ENCODE measurements at places on chromosomes 5 and 9. TPM values are rescaled to one million over a fixed set of nuclear protein-coding genes. Genes with fewer than 3 reads are reported as not detected.

DNA sequence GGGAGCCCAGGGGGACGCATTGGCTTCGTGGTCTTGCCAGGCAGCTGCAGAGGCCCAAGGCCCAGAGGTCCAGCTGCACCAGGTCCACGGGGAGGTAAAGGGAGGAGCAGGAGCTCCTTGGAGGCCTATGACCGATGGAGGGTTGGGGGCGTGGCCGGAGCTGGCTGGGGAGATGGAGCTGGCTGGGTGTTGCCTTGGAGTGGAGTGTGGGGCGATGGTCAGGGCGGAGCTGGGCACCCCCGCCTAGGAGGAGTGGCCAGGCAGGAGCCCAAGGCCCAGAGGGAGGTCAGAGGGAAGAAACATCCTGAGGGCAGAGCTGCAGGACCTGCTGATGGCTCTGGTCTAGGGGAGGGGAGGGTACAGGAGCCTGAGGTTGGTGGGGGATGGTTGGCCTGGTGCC is 44.6 kb downstream of the KCNT1 start:
- no peak for DNase-seq

DNA sequence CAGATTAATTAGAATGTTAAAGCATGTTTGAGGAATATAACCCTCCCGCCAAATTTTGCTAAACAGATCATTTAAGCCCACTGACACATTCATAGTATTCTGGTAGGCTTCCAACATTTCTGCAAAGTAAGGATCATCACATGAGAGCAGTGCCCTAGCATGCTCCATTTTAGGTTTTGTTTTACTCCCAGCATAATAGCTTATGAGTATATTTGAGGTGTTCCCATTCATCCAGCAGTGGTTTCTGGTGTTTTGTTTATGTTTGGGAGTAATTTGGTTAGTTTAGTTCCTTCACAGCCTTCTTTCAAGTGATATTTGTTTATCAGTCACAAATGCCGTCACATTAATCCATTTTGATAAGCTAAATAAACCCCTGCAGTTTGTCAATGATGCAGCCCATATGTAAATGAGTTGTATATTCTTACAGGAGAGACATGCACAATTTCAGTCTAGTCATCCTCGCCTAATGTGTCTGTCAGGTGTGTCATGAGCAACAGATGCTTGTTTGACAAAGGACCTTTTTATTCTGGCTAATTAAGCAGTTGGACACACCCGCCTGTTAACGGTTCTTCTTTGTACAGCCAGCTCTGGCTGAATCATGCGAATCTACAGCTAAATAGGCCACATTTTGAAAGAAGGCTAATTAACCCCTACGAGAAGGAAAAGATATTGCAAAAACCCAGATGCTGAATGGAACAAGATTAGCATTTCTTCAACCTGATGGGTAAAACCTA is 124.4 kb downstream of the RFX3 start:
- no peak for DNase-seq

DNA sequence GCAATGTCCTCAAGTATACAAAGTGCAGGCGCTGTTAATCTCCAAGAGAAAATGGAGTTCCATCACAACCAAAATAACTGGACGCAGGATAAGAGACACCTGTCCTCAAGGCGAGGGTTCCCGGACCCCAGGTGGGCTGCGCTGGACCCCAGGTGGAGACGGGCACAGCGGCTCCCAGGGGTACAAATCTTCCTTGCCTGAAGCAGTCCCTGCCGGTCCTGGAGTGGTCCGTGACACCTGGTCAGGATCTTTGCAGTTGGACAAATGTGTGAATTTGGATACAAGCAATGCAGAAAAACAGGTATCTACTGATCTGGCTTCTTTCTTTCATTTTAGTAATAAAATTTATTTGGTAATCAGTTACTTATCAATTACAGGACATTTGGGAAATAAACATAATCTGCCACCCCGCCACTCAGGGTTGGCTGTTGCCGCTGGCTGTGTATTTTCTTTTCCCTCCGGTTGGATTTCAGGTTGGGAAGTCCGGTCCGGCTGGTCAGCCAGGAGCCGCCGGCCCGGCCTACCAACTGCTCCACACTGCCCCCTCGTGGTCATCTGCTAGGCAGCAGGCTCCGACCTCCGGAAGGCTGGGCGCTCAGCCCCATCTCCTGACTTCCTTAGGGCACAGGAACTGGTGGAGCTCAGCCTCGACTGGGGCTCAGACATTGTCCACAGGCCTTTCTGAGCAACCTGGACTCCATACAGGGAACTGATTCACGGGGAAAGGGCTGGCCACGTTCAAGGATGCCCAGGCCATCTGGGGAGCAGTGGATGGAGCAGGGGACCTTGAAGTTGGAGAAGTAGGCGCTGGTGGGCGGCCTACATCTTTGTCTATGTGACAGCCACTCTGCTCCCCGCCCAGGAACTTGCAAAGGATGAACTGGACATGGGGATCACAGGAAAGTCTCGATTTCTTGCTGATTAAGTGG is 43.4 kb downstream of the NXNL2 start:
- DNase-seq, result peak; percentile 87

- no peak for DNase-seq
Observed at GRCh38 chr9:91166796-91167366, 194.8 kb downstream of the AUH start.

- no peak for DNase-seq
Observed at GRCh38 chr5:177403102-177403791, 2.8 kb upstream of the PFN3 start.

GRCh38 chr9:134165357-134166315 is 1.3 kb upstream of the RNU6ATAC start:
- peak; percentile 56 for DNase-seq

GRCh38 chr5:24347158-24347557 is 297.6 kb downstream of the CDH10 start:
- DNase-seq, result no peak

DNA sequence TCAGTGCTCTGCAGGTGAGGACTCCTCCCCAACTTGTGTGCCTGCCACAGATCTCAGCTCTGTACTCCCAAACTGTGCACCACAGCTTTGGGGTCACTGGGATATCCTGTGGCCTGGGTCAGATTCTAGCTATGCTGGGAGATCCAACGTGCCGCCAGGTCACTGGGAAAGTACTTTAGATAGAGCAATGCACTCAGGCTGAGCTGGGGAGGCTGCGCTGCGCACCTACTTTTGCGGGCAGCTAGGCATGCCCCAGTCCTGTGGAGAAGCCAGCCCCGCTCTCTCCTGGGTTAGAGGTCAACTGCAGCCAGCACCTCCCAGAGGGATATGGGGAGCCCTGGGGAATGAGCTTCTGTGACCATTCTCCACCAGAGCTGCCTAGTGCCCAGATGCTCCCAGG is 552.1 kb upstream of the CDH9 start:
- DNase-seq, result no peak

DNA sequence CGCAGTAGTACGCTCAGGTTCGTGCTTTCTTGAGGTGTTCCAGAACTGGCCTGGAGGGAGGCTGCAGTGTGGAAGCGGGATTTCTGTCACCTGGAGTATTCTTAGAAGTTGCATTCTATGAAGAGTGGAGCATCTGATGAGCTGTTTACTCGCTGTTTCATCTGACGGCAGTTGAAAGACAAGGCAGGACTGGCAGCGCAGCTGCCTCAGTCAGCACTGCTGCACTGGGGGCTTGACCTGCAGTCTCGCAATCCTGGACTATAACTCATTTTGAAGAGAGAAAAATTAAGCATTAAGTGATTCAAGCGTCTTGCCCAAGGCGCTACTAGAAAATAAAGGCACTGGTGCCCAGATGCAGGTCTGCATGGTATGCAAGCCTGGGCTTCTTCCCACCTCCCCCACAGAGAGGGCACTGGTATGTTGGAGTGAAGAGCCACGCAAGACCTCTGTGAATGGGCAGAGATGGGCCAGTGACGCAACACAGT is 10.6 kb downstream of the TENT4A start:
- no peak for DNase-seq

GRCh38 chr9:98360176-98360708 is 104.8 kb upstream of the TBC1D2 start:
- DNase-seq, result no peak

DNA sequence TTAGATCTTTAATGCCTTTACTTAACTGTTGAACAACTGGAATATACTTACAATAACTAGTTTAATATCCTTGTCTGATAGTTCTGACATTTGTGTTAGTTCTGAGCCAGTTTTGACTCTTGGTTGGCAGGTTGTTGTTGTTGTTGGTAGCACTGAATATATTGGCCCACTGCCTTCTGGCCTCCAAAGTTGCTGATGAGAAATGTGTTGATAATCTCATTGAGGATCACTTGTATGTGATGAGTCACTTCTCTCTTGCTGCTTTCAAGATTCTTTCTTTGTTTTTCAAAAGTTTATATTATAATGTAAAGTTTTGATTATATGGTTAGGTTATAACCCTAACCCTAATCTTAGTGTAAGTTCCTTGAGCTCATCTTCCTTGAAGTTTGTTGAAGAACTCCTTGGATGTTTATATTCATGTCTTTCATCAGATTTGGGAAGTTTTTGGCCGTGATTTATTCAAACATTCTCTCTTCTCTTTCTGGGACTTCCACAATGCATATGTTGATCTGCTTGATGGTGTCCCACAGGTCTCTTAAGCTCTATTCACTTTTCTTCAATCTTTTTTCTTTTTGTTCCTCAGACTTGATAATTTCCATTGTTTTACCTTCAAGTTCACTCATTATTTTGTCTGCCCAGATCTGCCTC is 149.7 kb downstream of the FGF18 start:
- no peak for DNase-seq

DNA sequence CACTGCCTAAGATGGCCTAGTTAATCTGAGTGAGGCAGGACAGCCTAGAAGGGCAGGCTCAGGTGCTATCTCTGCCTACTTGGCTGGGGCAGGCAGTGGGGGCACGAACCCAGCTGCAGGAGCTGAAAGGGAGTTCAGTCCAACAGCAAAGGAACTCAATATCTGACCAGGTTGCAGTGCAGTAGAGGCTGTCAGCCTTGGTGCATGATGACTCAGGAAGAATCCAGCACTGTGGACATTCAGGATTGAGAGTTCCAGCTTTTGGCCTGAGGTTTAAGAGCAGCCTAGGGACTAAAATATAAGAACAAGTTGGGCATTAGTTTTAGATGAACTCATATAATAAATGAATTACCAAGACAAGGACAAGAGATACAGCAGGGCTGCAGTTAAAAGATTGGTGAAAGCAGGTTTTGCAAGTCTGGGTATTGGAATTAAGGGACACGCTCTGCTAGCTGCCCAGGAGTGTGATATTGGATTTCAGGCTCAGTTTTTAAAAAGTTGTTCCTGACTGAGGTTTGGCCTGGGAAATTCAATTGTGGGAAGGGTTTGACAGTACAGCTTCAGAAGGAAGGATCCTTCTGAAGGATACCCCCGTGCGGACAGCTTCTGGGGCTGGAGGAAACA is 64.7 kb upstream of the ATG10 start:
- no peak for DNase-seq

DNA sequence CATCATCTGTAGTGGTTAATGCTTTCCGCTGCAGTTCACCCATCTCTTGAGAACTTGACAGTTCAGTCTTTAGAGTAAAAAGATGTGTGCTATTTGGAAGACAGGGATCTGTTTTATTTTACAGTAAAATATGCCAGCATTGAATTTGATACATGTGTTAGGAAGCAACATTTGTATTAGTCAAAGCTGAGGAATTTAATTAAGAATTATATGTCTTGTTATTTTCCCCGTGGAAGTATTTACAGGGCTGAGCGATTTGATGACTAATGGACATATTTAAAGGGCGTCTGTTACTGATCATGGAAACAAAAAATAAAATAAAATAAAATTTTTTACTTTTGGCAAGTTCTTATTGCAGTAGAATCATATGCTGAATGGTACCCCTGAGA is 101.3 kb downstream of the PAM start:
- no peak for DNase-seq

DNA sequence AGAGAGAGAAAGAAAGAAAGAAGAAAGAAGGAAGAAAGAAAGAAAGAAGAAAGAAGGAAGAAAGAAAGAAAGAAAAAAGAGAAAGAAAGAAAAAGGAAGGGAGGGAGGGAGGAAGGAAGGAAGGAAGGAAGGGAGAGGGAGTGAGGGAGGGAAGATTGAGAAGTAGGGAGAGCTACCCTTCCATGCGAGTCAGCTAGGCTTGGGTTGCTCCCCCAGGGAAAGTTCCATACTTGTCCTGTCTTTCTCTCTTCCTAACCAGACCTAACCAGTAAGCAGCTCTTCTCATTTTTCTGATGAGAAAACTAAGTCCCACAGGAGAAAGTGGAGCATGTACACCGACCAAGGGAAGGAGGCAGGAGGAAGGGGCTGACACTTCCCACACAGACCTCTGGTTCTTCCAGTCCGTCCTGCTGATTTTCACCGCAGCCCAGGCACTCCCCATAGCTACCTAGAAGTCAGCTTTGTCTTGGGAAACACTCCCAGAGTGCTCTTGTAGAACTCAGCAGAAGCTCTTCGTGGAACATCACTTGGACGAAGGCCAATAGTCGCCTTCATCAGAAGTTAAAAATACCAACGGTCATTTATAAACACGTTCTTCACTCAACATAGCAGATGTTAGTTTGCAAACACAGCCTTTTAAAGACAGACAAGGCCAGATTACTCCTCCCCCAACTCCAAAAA is 29.0 kb upstream of the ENTREP1 start:
- peak; percentile 80 for DNase-seq

DNA sequence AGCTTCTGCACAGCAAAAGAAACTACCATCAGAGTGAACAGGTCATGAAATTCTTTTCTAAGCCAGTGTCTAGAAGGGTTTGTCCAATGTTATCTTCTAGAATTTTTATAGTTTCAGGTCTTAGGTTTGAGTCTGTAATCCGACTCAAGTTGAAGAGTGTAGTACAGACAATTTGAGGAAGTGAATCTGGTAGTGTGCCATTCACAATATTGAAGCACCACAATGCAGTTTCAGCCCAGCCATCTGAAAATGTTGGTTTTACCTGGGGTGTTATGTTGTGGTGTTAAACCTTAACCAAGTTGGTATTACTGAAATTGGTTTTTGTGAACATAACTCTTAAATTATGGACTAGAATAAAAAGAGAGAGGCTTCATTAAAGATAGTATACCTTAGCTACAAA is 77.2 kb downstream of the ADAMTS16 start:
- DNase-seq, result no peak

- DNase-seq, result peak; percentile 97
Observed at GRCh38 chr5:150560401-150561191, 52.7 kb downstream of the NDST1 start.

DNA sequence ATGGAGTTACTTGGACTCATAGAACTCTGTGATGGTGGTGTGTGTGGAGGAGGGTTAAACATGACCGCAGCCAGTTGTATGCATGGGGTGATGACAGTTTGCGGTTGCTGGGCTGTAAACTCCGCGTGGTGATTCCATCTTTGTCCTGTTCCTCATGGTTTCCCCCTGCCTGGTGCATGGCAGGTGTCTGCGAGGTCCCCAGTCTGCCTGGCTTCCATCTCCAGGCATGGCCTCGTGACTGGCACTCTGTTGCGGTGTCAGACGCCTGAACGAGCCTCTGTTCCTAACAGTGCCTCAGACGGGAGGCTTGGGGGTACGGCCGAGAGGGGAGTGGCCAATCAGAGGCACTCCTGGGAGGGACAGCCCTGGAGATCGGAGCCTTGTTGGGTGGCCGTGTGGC is 33.9 kb upstream of the SH3PXD2B start:
- DNase-seq, result no peak

IL17B gene
- 56.1 TPM for total RNA-seq

CLIC3 gene
- 4.9 TPM for total RNA-seq

PCDHGA6 gene
- total RNA-seq, result 4.8 TPM

FOXI1 gene
- total RNA-seq, result not detected

PTGER4 gene
- total RNA-seq, result 14.0 TPM

MCTP1 gene
- 41.4 TPM for total RNA-seq

FOXD4 gene
- not detected for total RNA-seq

TPPP gene
- 10.5 TPM for total RNA-seq

SPAAR gene
- 1.8 TPM for total RNA-seq

CACNA1B gene
- 0.41 TPM for total RNA-seq

MUSK gene
- 10.8 TPM for total RNA-seq

S100Z gene
- 2.1 TPM for total RNA-seq

FGF10 gene
- 18.4 TPM for total RNA-seq

LIX1 gene
- total RNA-seq, result 1.7 TPM

OR1J2 gene
- total RNA-seq, result not detected
